ENCODE measurements at places on chromosomes 16 and 17.
A peak's percentile ranks its signal among the peaks of the same experiment; 100 is the strongest.

GRCh38 chr17:41733348-41734138 lies 900 bp downstream of the HAP1 start:
- no peak for DNase-seq

DNA sequence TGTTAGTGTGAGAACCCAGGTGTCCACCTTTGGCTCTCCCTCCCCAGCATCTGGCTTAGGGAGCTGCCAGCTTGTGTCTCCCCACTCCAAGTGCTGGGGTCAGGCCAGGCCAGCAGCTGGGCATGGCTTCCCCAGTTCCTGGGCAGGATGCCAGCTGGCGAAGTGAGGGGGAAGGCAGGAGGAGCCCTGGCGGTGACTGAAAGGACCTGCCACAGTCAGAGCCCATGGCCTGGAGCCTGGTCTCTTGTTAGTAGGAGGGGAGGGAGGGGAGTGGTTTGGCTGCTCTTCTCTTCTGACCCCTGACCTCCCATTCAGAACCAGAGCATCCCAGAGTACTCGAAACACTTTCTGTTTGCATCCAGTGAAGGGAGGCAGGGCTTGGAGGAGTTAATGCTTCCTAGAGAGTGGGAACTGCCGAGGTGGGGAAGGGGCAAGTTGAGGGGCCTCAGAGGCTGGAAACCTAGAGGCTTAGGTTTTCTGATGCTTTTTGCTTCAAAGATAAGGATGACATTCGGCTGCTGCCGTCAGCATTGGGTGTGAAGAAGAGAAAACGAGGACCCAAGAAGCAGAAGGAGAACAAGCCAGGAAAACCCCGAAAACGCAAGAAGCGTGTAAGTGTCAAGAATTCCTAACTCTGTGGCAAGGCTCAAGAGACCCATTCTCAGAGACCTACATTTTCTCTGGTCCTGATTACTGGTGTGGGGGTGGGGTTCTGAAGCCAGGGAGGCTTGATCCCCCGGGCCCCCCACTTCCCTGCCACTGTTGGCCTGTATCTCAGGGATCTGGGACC lies 772 bp downstream of the CHD3 start:
- peak; percentile 41 for DNase-seq

DNA sequence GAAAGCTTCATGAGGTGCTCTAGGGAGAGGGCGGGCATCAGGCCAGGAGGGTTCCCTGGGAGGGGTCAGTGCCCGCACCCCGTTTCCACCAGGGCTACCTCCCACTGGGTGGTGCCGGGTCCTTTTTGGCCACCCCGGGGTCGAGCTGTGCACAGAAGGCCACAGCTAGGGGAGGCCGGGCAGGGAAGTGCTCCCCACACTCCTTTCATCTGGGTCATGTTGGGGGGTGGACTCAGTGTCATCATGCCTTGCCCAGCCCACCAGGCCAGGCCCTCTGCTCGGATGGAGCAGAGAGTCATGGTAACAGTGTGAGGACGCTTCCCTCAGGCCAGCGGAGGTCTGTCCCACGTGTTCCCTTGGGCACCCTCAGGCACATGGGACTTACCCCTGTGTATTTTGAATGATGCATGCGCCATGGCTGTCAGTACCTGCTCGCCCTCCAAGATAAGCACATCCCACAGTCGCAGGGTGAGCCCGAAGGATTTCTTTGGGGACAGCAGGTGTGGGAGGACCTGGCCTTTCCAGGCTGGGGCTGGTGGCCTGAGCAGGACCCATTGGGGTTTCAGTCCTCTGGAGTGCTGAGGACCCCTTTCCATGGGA lies 46.4 kb downstream of the TNFRSF13B start:
- DNase-seq, result no peak

DNA sequence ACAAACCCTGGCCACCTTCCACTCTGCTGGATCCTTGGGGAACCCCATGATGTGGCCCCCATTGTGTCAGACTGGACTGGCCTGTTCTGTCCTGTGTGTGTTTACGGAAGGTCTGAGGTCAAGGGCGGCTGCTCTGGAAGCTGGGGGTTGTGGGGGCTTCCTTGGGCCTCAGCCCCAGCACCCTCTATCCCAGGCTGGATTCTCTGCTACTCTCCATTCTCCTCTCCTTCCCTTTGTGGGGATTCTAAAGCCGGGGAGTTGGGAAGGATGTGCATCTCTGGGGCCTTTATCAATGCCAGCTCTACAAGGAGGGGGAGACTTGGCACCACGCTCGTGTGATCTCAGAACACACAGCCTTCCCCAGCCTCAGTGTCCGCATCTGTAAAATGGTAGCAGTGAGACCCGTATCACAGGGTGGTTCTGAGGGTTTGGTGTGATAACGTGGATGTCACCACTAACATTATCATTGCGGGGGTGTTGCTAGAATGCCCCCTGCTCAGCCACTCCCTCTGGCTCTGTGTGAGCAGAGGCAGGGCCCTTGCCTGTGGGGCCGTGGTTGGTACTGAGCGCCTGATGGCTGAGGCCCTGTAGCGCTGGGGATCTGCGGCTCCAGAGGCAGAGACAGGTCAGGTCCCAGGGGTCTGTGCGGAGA lies 18.1 kb downstream of the ADGRG1 start:
- no peak for DNase-seq

- no peak for DNase-seq
Observed at GRCh38 chr16:68022278-68022727, 729 bp downstream of the DDX28 start.

GRCh38 chr16:76329106-76329505 lies 51.9 kb downstream of the CNTNAP4 start:
- no peak for DNase-seq

Measured in activated CD4-positive, alpha-beta T cell treated with anti-CD3 and anti-CD28 coated beads for 4 hours (primary cell).